T-helper 2 cell treated with Interferon-gamma antibody and Interleukin-4, amounts not matched to agents 5 μg/mL and 100 μg/mL, for 36 hours (primary cell): ENCODE measurements at places on chromosomes 3 and 15.

GRCh38 chr15:88985547-88986393 lies 72.6 kb upstream of the MFGE8 start:
- H3K27ac ChIP-seq, result no peak overlapping the region
- no peak overlapping the region for H3K4me3 ChIP-seq
- H3K4me1 ChIP-seq, result no peaks in the 10 kb centered on the region
- DNase-seq, result no peak
- H3K27me3 ChIP-seq, result peaks cover 5% of the 10 kb centered on the region

- H3K27ac ChIP-seq, result peak overlapping the region; percentile 95
- peaks cover 51% of the 10 kb centered on the region for H3K36me3 ChIP-seq
- DNase-seq, result no peak
- H3K4me3 ChIP-seq, result no peak overlapping the region
- no peaks in the 10 kb centered on the region for H3K27me3 ChIP-seq
Measured at GRCh38 chr15:40744815-40745152, 10.3 kb downstream of the RMDN3 start.

GRCh38 chr3:160103397-160103796 lies 114.8 kb downstream of the IL12A start:
- no peak overlapping the region for H3K4me3 ChIP-seq
- H3K27me3 ChIP-seq, result peaks cover 16% of the 10 kb centered on the region
- H3K4me1 ChIP-seq, result peaks cover 2% of the 10 kb centered on the region
- H3K27ac ChIP-seq, result no peak overlapping the region

- no peak for DNase-seq
- H3K27ac ChIP-seq, result no peak overlapping the region
- H3K4me3 ChIP-seq, result no peak overlapping the region
- peaks cover 4% of the 10 kb centered on the region for H3K4me1 ChIP-seq
- H3K27me3 ChIP-seq, result no peaks in the 10 kb centered on the region
Measured at GRCh38 chr3:129577366-129577765, 29.1 kb downstream of the PLXND1 start.

- H3K27ac ChIP-seq, result no peak overlapping the region
- H3K4me1 ChIP-seq, result no peaks in the 10 kb centered on the region
- no peak for DNase-seq
- no peak overlapping the region for H3K4me3 ChIP-seq
- H3K27me3 ChIP-seq, result peaks cover under 1% of the 10 kb centered on the region
- H3K36me3 ChIP-seq, result no peaks in the 10 kb centered on the region
Measured at GRCh38 chr3:140501061-140501769, 176.6 kb upstream of the TRIM42 start.

GRCh38 chr15:73226093-73226814 lies 142.5 kb downstream of the HCN4 start:
- no peaks in the 10 kb centered on the region for H3K27me3 ChIP-seq
- peaks cover 14% of the 10 kb centered on the region for H3K4me1 ChIP-seq
- H3K36me3 ChIP-seq, result peaks cover 3% of the 10 kb centered on the region

DNA sequence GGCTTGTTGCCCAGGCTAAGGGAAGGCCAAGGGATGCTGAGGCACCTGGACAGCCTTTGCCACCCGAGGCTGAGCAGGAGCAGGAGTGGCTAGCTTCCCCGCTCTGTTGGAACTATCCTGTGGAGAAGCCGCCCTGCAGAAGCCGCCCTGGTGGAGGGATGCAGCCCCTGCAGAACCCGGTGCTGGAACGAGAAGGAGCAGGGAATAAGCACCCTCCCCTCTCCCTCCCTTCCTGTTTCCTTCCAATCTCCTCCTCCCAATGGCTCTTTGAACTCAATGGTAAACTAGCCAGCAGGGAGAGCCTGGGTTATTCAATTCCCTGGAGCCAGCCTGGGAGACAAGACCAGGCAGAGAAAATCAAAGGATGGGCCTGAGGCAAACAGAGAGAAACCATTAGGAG lies 11.8 kb upstream of the HRG start:
- no peak overlapping the region for H3K4me3 ChIP-seq
- DNase-seq, result no peak
- H3K4me1 ChIP-seq, result no peaks in the 10 kb centered on the region
- peaks cover 25% of the 10 kb centered on the region for H3K27me3 ChIP-seq

GRCh38 chr3:50275996-50276761 lies 2.7 kb upstream of the LSMEM2 start:
- H3K4me3 ChIP-seq, result peak overlapping the region; percentile 40
- no peak overlapping the region for H3K27ac ChIP-seq
- no peak for DNase-seq
- peaks cover 46% of the 10 kb centered on the region for H3K27me3 ChIP-seq
- H3K4me1 ChIP-seq, result peaks cover 16% of the 10 kb centered on the region
- no peaks in the 10 kb centered on the region for H3K36me3 ChIP-seq

- no peak overlapping the region for H3K27ac ChIP-seq
- H3K4me3 ChIP-seq, result no peak overlapping the region
- no peaks in the 10 kb centered on the region for H3K27me3 ChIP-seq
- H3K4me1 ChIP-seq, result no peaks in the 10 kb centered on the region
Measured at GRCh38 chr3:87805670-87806069, 253.1 kb downstream of the CGGBP1 start.

- no peaks in the 10 kb centered on the region for H3K4me1 ChIP-seq
- DNase-seq, result no peak
- no peak overlapping the region for H3K27ac ChIP-seq
Measured at GRCh38 chr3:56144805-56145204, 323.5 kb downstream of the ERC2 start.

DNA sequence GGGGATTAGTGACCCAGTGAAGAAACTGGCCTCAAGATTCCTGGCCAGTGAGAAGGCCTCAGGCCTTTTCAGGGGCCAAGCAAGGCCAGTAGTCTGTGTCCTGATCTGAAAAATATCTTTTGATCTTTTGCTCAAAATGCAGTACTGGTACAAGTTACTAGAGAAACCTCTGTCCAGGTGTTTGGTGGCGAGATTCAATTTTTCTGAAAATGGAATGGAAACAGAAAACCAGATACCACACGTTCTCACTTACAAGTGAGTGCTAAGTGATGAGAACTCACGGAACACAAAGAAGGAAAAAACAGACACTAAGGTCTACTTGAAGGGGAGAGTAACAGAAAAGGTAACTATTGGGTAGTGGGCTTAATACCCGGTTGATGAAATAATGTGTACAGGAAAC lies 463.4 kb downstream of the ZIC1 start:
- DNase-seq, result no peak
- H3K4me1 ChIP-seq, result no peaks in the 10 kb centered on the region
- no peak overlapping the region for H3K4me3 ChIP-seq

GRCh38 chr3:43629257-43629656 lies 7.4 kb upstream of the ANO10 start:
- no peak overlapping the region for H3K4me3 ChIP-seq
- peaks cover 24% of the 10 kb centered on the region for H3K27me3 ChIP-seq

DNA sequence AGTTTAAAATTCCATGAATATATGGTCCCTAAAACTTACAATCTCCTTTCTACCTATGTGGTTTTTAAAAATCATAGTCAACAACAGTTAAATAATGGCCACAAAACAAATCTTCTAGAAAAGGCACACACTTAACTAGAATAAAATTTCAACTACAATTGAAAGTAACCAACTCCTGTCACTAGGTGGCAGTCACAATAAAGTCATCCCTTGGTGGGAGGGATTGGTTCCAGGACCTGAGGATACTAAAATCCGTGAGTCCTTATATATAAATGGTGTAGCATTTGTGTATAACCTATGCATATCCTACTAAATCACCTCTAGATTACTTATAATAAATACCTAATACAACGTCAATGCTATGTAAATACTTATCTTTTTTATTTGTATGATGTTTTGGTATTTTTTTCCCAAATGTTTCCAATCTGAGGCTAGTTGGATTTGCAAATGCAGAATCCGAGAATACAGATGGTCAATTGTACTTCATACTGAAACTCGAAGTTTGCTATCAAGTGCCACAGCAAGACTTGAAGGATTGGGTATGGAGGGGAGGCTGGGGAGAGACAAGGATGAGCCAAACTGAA lies 172.6 kb downstream of the FMN1 start:
- H3K27me3 ChIP-seq, result peaks cover 3% of the 10 kb centered on the region
- no peak for DNase-seq
- H3K4me3 ChIP-seq, result no peak overlapping the region
- H3K27ac ChIP-seq, result no peak overlapping the region

- peaks cover 4% of the 10 kb centered on the region for H3K36me3 ChIP-seq
- peaks cover 14% of the 10 kb centered on the region for H3K27me3 ChIP-seq
- H3K4me3 ChIP-seq, result no peak overlapping the region
- peaks cover 3% of the 10 kb centered on the region for H3K4me1 ChIP-seq
- DNase-seq, result no peak
- H3K27ac ChIP-seq, result no peak overlapping the region
Measured at GRCh38 chr3:43231276-43232000, 54.9 kb upstream of the SNRK start.

GRCh38 chr3:21256932-21257331 lies 494.1 kb downstream of the ZNF385D start:
- H3K27me3 ChIP-seq, result no peaks in the 10 kb centered on the region
- H3K27ac ChIP-seq, result no peak overlapping the region
- no peaks in the 10 kb centered on the region for H3K36me3 ChIP-seq
- no peaks in the 10 kb centered on the region for H3K4me1 ChIP-seq
- no peak overlapping the region for H3K4me3 ChIP-seq

- no peak overlapping the region for H3K27ac ChIP-seq
- no peak overlapping the region for H3K4me3 ChIP-seq
- peaks cover 11% of the 10 kb centered on the region for H3K27me3 ChIP-seq
- H3K36me3 ChIP-seq, result no peaks in the 10 kb centered on the region
- H3K4me1 ChIP-seq, result no peaks in the 10 kb centered on the region
- no peak for DNase-seq
Measured at GRCh38 chr15:66221126-66221525, 32.4 kb downstream of the MEGF11 start.

DNA sequence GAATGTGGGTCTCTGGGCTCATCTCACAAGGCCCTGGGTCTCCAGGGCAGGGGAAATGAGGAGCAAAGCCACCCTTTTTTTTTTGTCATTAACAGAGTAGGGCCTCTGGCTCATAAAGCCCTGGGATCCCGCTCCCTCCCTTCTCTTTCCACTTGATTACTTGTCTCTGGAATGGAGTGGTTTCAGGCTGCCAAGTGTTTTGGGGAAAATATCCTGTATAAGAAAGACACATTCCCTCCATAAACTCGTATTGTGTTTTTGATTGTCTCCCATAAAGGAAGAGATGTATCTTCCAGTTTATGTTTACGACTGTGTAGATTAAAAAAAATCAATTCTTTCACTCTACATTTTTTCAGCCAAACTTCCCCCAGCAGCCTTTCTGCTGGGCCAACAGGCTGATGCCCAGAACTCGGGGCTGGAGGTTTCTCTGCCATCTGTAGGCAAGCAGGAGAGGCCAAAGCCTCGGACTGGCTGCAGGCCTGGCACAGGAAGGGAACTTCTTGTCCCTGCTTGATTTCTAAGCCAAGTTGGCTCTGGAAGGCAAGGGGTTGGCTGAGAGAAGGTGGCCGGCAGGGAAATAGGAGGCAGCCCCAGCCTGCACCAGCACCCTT lies 49.4 kb upstream of the INSYN1 start:
- no peaks in the 10 kb centered on the region for H3K27me3 ChIP-seq
- no peak overlapping the region for H3K27ac ChIP-seq
- DNase-seq, result no peak

DNA sequence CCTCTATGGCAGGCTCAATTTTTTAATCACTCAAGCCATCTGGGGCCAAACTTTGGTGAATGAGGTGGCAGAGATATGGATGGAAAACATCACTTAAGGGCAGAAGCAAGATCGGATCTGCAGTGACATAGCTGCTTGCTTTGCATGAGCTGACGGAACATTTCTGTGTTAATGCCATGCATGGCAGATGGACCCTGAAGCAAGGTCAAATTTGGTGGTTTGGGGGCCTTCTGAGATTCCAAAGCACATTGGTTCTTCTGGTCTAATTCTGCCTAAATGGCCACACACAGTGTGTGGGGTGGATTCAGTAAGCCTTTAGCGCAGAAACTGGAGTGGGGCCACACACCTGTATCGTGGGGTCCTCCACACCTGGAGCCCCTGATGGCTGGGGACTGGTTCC lies 38.3 kb upstream of the BCL2L10 start:
- no peak for DNase-seq
- H3K4me1 ChIP-seq, result no peaks in the 10 kb centered on the region

DNA sequence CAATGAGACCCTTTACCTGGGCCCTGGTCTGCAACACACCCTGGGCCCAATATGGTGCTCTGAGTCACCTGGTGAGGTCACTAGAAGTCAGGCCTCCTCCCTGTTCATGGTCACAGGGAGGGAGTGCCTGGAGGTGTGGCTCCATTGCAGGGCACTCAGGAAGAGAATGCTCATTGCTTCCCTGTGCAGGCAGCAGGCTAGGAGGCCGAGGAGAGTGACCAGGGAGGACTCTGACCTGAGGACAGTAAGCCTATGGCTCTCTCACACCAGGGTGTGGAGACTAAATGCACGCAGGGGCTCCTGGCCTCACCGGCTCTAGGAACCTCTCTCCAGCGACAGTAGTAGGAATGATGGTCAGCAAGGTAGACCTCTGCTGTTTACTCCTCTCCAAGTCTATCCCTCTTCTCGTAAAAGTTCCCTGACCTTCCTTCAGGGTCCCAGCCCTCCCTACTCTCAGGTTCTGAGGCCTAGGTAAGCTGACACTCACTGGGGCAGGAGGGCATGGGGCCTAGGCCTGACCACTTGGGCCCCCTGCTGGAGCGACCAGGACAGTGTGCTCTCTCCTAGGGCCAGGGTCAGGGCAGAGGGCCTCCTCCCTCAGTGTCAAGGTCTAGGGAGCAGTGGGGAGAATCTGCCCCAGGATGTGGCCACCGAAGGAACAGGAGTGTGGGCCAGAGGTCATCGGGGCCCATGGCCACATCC lies 9.6 kb upstream of the SLCO2A1 start:
- no peak overlapping the region for H3K4me3 ChIP-seq
- H3K36me3 ChIP-seq, result no peaks in the 10 kb centered on the region
- no peaks in the 10 kb centered on the region for H3K4me1 ChIP-seq
- DNase-seq, result no peak

DNA sequence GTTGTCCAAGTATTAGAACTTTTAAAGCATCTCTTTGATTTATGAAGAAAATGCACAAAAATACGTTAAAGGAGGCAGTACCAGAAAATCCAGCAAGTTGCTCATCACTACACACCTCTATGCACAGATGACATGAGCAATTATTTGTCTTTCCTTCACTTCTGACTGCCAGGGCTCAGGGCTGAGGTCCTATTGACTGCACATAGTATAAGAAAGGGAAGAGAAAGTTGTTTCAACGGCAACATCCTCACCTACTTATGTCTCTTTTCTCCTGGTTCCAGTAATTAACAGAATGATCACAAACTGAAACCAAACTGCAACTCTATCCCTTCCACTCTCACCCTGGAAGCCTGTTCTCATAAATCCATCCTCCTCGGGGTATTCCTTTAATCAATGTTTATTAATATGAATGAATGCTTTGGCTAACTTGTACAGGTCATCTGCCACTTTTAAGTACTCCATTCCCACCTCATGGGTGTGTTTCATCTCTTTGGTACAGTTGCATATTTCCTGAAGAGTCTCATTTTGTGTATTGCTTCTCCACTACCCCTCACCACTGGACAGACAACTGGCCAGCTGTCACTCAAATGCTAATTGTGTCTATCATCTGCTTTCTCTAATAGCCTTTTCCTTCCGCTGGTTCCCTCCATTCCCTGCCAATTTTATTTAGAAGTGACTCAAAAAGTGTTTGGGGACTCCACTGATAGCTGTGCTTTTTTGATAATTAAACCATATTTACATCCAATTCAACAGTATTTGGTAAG lies 34.5 kb downstream of the RAB27A start:
- H3K27ac ChIP-seq, result peak overlapping the region; percentile 88
- H3K36me3 ChIP-seq, result peaks cover 40% of the 10 kb centered on the region
- peaks cover 65% of the 10 kb centered on the region for H3K4me1 ChIP-seq
- H3K4me3 ChIP-seq, result peak overlapping the region; percentile 83
- no peaks in the 10 kb centered on the region for H3K27me3 ChIP-seq

- no peaks in the 10 kb centered on the region for H3K36me3 ChIP-seq
- no peaks in the 10 kb centered on the region for H3K4me1 ChIP-seq
- peaks cover 3% of the 10 kb centered on the region for H3K27me3 ChIP-seq
- no peak overlapping the region for H3K27ac ChIP-seq
- H3K4me3 ChIP-seq, result no peak overlapping the region
Measured at GRCh38 chr3:138862924-138863775, 28.4 kb upstream of the PIK3CB start.
